Lower lobe of right lung (tissue), 2 donors: ENCODE measurements at places on chromosomes 1 and 21. TPM values are rescaled to one million over a fixed set of nuclear protein-coding genes. Genes with fewer than 3 reads are reported as not detected.

The FCMR gene
- 6.8 TPM for total RNA-seq

The ATP6V1G3 gene
- not detected for total RNA-seq

- no peak for DNase-seq
Measured at GRCh38 chr1:76053021-76053420, 21.5 kb upstream of the ST6GALNAC3 start.

DNA sequence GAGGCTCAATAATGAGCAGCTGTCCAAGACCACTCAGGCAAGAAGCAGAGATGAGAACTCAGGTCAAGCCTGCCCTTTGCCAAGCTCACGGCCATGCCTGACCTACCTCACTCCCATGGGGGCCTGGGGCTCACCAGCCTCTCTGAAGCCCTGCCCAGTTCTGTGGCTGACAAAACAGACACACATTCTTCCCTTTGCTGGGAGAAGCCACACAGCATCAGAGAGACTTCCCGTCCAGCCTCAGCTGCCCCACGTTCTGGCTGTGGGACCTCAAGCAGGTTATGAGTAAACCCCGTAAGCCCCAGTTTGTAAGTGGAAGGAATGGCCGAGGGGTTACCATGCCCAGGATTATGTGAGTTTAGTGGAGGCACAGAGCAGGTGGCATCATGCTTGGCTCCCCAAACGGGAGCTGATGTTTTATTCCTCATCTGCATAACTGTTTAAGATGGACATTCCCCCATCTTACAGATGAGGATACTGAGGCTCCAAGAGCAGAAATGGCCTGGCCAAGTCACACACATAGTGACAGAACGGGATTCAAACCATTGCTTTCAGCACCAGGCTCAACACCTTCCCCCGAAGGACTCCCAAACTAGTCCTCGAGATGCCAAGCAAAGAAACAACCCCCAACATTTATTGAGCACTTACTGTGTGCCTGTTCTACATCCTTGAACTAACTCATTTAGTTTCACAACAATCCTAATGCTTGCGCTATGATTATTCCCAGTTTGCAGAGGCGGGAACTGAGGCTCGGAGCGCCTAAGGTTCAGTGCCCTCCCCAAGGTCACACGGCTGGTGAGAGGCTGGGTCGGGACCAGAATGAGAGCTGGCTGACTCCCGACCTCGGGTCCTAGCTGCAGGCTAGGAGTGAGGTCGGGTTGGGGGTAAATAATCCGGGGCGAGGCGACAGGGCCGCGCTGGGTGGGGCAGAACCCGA, 49.1 kb upstream of the LAPTM5 start:
- DNase-seq = no peak

GRCh38 chr1:226366290-226366689, 41.6 kb downstream of the PARP1 start:
- no peak for DNase-seq

DNA sequence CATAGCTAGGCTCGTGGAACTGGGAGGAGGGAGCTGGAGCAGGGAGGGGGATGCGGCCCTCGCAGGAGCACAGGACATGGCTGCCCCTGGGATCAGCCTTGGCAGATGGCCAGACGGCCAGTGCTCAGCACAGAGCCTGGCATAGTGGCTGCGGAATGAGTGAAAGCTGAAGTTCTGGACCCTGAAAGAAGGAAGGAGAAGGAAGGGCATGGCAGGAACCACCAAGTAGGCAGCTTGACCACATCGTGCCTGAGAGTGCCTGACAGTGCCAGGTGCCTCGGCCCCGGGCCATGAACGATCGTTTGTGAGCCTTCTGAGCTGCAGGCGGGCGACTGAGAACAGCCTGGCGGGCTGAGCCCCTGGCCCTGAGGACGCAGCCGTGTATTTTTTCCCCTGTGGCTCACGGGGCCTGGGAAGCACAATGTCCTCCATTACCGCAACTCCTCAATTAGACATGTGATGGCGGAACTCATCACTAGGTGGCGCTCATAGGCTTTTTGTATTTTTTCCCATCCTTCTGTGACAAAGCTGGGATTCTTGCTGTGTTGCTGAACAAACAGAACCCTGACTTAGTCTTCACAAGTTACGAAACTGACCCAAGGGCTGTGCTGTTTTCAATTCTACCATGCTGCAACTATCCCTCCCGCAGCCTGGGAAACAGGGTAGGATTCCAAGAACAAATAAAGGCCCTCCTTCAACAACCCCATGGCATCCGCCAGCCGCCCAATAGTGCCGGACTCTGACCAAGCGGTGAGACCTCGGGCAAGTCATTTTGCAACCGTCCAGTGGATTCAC, 29.9 kb upstream of the TMEM61 start:
- peak; percentile 55 for DNase-seq

GRCh38 chr1:21124846-21125245, 51.9 kb downstream of the EIF4G3 start:
- DNase-seq = no peak
